PC-9 (cell line): ENCODE measurements at places on chromosomes 2 and 18.

DNA sequence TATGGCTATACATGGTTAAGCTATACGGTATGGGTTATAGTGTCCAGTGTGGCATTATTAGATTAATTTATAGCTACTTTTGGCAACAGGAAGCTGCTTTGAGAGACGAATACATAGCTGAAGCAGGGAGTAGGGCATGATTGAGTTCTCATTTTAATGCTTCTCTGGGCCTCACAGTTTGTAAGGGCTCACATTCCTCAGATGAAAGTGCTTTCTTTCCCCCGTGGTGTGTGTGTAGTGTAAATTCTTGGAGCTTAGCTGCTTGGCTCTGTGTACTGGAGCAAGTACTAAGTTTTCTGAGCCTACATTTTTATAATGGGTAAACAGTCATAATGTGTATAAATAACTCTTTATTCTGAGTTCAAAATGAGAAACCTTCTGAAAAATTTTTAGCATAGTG is 173.7 kb downstream of the PTPRM start:
- H3K4me1 ChIP-seq: no peaks in the 10 kb centered on the region
- no peak overlapping the region for H3K27ac ChIP-seq
- no peak for DNase-seq
- no peaks in the 10 kb centered on the region for H3K36me3 ChIP-seq

GRCh38 chr18:57002627-57003026 is 144.3 kb upstream of the BOD1L2 start:
- peaks cover 9% of the 10 kb centered on the region for H3K4me1 ChIP-seq
- 0 out of 2 replicates have a peak, but pooled peaks cover 3% of the 10 kb centered on the region for H3K36me3 ChIP-seq
- DNase-seq: no peak
- no peak overlapping the region for H3K27ac ChIP-seq
- no peaks in the 10 kb centered on the region for H3K27me3 ChIP-seq

DNA sequence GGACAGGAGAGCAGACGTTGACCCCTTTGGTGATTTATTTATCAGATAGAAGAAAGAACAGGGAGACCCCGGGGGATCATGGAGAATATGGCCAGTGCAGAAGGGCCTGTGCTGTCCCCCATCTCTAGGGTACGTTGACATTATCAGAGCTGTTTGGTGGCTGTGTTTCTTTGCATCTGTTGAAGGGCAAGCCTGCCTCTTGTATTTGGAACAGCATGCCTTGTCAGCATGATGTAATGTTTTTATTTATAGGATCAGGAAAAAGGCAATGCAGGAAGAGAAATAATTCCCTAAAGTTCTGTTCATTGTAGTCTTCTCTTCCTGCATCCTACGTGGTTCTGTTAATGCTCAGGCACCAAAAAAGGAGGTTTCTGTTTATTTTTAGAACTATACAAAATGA is 49.8 kb upstream of the CABYR start:
- no peak overlapping the region for H3K4me3 ChIP-seq
- no peaks in the 10 kb centered on the region for H3K36me3 ChIP-seq
- H3K4me1 ChIP-seq: no peaks in the 10 kb centered on the region
- no peaks in the 10 kb centered on the region for H3K27me3 ChIP-seq
- DNase-seq: no peak
- no peak overlapping the region for H3K27ac ChIP-seq

DNA sequence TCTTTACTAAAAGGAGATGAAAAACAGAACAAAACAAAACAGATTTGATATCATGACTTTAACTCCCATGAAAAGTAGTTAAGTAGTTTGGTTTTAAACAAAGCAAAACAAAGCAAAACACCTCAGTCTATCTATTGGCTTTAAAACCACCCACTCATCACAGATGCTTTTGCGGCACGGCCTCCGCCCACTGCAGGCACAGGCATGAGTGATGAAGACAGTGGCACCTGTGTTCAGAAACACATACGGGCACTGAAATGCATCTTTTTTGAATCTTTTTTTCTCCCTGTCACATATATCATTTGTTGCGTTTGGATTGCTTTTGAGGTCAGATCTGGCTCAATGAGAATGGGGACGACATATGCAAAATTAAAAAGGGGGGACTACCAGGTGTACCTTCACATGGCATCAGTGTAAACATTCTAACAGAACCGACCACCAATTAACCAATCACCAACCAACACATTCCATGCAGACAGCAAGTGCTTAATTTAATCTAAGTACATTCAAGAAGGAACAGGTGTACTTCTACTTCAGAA is 147.4 kb upstream of the REV1 start:
- no peaks in the 10 kb centered on the region for H3K4me1 ChIP-seq
- no peaks in the 10 kb centered on the region for H3K36me3 ChIP-seq
- no peak overlapping the region for H3K27ac ChIP-seq
- H3K27me3 ChIP-seq: peaks cover 91% of the 10 kb centered on the region
- no peak for DNase-seq

- no peaks in the 10 kb centered on the region for H3K4me1 ChIP-seq
- H3K4me3 ChIP-seq: no peak overlapping the region
- DNase-seq: no peak
- H3K27ac ChIP-seq: no peak overlapping the region
- H3K36me3 ChIP-seq: no peaks in the 10 kb centered on the region
Measured at GRCh38 chr2:230873661-230874401, 9.1 kb downstream of the ITM2C start.

GRCh38 chr2:26274058-26274613 is 29.4 kb downstream of the HADHB start:
- H3K4me3 ChIP-seq: no peak overlapping the region
- peak; percentile 25 for DNase-seq
- H3K27me3 ChIP-seq: no peaks in the 10 kb centered on the region
- H3K4me1 ChIP-seq: peaks cover 21% of the 10 kb centered on the region
- peak overlapping the region; percentile 73 for H3K27ac ChIP-seq

GRCh38 chr2:102106133-102106556 is 36.4 kb upstream of the IL1R1 start:
- H3K4me1 ChIP-seq: peaks cover 11% of the 10 kb centered on the region
- H3K36me3 ChIP-seq: no peaks in the 10 kb centered on the region
- no peak overlapping the region for H3K27ac ChIP-seq
- H3K4me3 ChIP-seq: no peak overlapping the region

DNA sequence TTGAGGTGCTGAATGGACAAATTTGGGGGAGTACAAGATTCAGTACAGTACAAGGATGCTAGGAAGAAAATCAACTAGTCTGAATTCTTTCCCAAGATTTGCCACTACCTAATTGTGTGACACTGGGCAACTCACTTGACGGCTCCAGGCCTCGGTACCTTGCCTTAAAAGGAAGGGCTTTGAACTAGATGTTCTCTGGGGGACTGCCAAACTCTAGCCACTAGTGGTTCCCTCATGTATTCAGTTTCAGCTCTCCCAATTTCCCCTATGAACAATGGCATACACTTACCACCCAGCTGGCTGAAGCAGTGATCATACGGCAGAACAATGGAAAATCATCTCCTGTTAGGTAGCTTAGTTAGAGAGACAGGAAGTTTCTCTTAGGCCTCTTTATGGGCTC is 73.4 kb downstream of the VWC2L start:
- H3K27me3 ChIP-seq: no peaks in the 10 kb centered on the region
- H3K4me3 ChIP-seq: no peak overlapping the region
- no peaks in the 10 kb centered on the region for H3K36me3 ChIP-seq
- no peaks in the 10 kb centered on the region for H3K4me1 ChIP-seq
- no peak for DNase-seq
